Right atrium auricular region (tissue), 2 donors: ENCODE measurements at places on chromosomes 12 and 14. TPM values are rescaled to one million over a fixed set of nuclear protein-coding genes. Genes with fewer than 3 reads are reported as not detected.

DNA sequence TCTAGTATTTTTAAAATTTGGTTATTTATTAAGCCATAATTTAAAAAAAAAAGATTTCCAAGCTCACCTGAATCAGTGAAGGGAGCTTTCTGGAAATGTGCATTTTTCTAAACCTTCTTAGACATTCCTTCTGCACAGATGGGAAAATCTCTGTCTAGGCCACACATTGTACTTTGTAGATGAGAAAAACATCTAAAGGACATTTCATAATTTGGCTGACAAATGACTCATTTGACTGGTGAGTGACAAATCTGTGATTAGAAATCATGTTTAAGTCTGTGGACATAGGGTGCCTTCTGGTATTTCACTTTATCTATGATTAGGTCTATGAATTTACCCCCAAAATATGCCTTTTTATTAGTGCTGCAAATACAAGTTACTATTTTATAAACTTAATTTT lies 1044.9 kb upstream of the FLRT2 start:
- no peak for DNase-seq

DAD1 gene
- total RNA-seq = 251 TPM

DLGAP5 gene
- 1.2 TPM for total RNA-seq

DNA sequence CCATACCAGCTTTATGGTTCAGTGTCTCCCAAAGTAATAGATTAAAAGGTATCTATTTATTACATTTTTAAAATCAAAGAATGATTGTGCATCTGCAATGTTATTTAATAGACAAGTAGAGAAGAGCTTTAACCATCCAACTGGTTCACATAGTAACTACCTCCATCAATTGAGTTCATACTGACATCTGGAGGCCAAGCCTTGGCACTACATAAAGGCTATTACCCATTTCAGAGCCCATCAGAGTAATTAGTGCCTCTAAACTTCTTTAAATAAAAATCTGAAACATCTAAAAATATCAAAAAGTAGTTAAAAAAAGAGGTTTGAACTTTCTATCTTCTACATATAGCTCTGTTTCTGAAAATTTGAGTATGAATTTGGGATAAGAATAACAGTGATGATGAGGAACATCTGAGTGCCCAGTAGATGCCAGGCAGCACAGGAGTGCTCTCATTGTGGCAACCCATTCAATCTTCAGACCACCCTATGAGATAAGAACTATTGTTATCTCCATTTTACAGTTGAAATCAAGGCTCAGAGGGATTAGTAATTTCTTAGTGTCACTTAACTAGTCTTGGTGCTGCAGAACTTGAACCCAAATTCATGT lies 132.9 kb upstream of the DAAM1 start:
- no peak for DNase-seq
